Posterior cingulate gyrus (tissue), 11 donors: ENCODE measurements at places on chromosomes 2 and 18.

- DNase-seq: no peak
Observed at GRCh38 chr2:156305121-156305520, 27.4 kb downstream of the NR4A2 start.

GRCh38 chr2:105257981-105258380 is 16.4 kb downstream of the GPR45 start:
- no peak for DNase-seq

- no peak for DNase-seq
Observed at GRCh38 chr2:8248623-8248957, 433.3 kb upstream of the ID2 start.

- no peak for DNase-seq
Observed at GRCh38 chr2:128410035-128410757, 91.5 kb upstream of the HS6ST1 start.

DNA sequence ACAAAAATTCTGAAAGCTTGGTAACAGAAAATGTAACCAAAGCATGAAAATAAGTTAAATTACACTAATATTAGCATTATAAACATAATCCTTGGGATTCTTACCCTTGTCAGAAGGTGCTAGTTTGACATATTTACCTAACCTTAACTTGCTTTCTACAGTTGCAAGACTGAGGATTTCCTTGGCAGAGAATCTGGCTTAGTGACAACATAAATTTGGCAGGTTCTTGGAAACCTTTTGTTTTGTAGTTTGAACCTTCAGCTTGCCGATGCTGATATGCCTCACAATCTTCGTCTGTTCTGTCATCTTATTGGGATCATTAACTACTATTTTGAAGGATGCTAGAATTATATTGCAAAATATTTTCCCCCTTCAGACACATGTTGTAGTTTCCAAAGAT is 3.4 kb downstream of the XIRP2 start:
- DNase-seq: no peak

DNA sequence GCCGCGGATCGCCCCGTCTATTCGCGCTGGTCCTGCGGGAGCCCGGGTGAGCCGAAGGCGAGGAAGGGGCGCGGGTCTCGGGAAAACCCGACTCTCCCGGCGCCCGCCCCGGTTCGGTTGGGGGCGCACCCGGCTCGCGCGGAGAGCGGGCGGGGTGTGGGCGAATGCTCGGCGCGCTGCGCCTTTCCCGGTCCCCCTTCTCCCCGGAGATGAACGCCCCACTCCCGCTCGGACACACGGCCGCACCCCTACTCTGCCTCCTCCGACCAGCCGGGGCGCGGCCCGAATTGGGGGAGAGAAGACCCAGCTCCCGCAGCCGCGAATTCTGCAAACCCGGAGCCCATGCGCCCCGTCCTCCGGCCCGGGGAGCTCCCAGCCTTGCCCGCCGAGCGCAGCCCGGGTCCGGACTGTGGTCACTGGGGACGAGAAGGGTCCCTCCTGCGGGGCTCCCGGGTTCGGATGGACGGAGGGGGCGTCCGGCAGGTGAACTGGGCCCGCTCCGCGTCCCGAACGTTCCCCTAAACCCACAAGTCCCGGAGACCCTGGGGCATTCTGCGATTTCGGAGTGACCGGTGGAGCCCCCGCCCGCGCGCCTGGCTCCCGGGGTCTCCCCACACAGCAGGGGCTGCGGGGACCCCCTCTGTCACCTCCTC is 734 bp downstream of the KCNG2 start:
- DNase-seq: no peak
